ENCODE measurements at places on chromosomes 5 and 9.

DNA sequence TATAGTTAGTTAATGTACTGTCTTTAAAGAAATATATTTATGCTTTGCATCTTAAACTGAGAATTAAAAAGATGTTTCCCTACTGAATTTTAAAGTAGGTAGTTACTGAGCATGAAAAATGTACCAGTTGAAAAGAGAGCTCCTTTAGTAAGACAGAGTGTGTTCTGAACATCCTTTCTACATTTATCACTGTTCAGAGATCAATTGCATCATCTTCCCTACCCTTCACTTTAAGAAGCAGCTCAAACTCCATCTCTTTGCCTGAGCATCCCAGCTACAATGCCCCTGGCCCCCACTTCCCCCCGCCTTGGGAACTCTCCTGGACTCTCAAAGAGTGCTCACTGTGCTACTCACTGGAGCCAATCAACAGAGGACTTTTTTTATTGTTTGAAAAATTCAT is 164.7 kb downstream of the GNAQ start:
- DNase-seq = no peak

- no peak for DNase-seq
Observed at GRCh38 chr5:158958021-158958994, 141.4 kb downstream of the EBF1 start.

DNA sequence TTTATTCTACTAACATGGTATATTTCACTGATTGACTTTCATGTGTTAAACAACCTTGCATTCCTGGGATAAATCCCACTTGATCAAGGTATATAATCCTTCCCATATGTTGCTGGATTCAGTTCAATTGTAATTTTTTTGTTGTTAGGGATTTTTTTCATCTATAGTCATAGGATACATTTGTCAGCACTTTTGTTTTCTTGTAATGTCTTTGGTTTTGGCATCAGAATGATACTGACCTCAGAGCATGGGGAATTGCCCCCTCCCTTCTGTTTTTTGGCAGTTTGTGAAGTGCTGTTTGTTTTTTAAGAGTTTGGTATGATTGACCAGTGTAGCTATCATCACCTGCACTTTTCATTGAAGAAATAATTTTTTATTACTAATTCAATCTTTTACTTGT is 176.8 kb upstream of the RASEF start:
- no peak for DNase-seq

DNA sequence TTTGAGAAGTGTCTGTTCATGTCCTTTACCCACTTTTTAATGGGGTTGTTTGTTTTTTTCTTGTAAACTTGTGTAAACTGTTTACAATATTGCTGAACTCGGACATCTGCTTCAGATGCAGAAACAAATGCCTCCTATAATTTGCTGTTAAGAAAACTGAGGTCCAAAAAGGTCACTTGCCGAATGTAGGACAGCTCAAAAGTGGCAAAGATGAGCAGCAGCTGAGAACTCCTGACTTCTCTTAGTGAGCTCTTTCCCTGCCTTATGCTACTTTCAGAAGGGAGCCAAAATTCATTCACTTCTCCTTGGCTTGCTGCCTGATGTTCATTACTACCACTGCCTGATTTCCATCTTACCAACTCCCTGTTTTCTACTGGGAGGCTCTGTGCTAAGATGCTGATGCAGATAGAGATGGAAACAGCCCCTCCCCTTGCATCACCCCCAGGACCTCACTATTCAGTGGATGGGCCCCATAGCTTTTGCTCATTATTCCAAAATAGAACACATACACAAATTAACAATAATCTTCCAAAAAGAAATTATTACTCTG is 60.1 kb downstream of the SEMA6A start:
- DNase-seq = no peak

GRCh38 chr5:158272409-158272808 is 413.5 kb upstream of the CLINT1 start:
- no peak for DNase-seq

DNA sequence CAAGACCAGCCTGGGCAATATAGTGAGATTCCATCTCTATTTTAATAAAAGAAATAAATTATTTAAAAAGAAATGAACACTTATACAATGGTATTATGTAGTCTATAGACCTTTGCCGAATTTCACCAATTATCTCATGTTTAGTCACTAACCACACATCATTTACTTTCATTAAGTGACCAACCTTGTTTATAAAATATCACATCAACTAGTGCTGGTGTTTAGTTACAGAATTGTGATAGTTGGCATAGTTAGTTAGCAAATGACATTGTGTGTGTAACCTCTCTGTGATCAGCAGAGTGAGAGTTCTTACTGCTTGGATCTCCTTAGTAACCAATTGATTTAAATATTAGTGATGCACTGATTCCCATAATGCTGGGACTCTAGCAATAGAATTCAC is 71.8 kb downstream of the PRR16 start:
- DNase-seq = peak; percentile 58

GRCh38 chr9:112278152-112278551 is 55.3 kb downstream of the PTBP3 start:
- no peak for DNase-seq

DNA sequence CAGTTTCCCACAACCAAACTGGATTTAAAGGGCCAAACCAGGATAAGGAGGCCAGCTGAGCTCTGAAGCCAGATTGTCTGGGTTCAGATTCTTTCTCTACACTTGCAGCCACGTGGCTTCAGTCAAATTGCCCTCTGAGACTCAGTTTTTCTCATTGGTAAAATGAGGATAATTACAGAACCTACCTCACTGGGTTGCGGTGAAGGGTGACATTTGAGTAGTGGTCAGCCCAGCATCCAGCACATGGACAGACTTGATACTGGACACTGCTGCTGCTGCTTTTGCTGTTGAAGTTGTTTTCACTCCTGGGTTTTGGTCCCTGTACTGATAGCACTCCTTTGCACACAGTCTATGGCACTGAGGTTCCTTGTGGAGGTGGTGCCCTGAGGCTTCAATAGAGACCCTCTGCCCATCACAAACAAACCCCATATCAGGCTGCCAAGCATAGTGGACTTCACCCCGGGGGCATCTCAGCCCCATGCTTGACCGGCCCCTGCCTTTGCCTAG is 25.7 kb upstream of the CDKN2AIPNL start:
- peak; percentile 17 for DNase-seq

GRCh38 chr5:151083081-151083676 is 2.3 kb upstream of the TNIP1 start:
- no peak for DNase-seq

DNA sequence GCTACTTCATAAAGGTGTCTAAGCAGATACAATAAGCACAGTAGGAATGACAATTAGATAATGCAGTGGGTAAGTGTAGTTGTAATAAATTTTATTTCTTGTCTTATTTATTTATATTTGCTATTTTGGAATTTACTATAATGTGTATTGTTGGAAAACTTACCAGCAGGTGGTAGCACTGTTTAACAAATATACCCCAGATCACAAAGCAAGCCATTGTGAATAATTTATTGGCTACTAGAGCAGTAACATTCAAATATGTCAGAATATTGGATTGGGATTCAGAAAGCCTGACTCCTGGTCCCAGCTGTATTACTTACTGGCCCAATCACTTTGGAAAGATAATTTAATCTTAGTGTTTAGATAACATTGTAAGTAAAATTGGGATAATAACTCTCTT is 78.0 kb downstream of the ISOC1 start:
- peak; percentile 46 for DNase-seq

DNA sequence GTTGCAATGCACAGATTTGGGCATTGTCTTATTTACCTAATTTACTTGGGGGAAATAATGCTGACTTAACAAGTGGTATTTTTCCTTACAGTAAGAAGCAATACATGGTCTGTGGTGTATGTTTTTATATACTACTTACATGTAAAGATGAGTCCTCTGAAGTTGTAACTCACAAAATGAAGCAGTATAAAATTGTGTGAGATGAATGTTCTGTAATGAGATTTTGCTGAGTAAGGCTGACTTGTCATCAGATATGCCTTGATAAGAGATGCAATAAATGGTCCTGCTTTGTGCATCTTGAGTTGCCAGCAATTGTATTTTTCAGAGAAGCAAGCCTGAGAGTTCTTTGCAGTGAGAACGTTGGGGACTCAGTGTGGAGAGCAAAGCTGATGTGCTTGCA is 92.2 kb upstream of the GNAQ start:
- DNase-seq = no peak

GRCh38 chr5:75668977-75669689 is 48.1 kb downstream of the POC5 start:
- peak; percentile 9 for DNase-seq

- DNase-seq = peak; percentile 67
Observed at GRCh38 chr5:148998174-148998797, 64.6 kb downstream of the SH3TC2 start.

DNA sequence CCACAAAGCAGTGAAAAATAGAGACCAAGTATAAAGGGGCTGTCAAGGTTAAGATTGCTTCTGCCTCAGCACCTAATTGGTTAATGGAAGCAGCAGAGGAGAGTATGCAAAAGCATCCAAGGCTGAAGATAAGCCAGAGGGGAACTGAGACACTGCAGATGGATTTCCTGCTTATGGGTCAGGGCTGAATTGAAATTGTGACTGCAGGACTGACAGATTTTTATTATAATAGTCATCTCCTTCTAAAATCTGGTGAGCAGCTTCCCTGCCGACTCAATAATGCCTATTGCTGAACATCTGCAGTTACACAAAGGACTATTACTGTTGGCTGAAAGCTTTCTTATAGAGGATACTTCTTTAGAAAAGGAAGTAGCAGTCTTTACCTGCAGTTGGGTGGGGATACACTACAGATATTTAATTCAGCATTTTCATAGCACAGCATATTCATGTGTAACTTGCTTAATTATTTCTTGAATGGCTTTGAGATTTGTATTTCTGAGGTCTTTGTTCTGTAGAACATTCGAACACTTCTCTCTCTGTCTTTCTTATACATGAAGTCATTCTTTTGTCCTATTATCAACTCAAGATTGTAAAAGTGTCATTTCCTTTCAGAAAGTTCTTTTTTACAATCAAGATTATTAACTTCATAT is 363.0 kb upstream of the RIOK2 start:
- peak; percentile 63 for DNase-seq

DNA sequence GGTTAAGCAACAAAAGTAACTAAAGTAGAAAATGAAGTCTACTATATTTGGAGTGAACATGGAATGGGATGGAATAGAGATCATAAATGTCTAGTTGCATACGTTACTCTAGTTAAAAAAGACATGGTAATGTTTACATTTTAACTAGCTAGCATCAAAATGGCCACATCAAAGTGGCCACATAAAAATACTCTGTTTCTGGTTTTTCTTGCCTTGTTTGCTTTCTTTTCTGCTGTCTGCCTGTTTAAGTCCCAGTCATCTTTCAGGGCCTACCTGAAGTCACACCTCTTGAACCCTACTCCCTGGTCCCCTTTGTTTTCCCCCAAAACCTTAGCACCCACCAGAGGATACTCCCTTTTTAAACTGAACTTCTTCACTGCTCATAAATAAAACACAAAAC is 6.4 kb upstream of the KIF2A start:
- DNase-seq = no peak

DNA sequence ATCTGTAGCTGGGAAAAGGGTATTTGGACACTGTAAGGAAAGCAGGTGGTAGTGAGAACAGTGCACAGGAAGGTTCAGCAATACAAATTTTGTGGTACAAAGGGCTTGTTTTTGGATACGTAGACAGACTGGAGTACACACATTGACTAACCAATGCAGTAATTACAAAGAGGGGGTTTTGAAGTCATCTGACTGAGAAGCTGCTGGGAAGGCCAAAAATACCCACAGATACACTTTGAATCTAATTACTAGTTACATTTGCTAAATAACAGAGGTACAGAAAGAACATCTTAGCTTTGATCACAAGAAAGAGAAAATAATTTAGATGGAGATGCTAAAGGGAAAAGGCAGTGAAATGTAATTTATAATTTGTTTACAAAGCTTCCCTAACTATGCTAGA is 45.9 kb downstream of the PKD2L2 start:
- no peak for DNase-seq

DNA sequence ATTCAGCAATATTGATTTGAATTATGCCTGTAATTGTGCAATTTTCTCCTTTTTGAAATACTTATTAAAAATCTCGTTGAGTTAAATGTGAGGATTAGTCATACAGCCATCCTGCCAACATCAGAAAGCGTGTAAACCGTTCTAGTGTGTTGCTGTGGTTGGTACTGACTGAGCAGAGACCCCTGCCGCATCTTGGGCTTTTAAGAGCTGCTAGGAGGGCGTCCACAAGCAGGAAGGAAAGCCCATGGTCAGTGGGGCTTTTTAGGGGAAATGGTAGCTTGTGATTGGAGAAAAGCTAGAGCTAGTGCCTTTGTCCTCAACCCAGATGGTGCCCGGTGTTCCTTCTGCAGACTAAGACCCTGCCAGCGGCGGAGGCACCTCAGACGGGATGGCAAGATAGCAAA is 1.3 kb downstream of the SDHA start:
- peak; percentile 29 for DNase-seq

- DNase-seq = no peak
Observed at GRCh38 chr9:130214776-130215340, 42.7 kb downstream of the NCS1 start.

- DNase-seq = no peak
Observed at GRCh38 chr5:112983363-112983762, 6.8 kb downstream of the DCP2 start.

DNA sequence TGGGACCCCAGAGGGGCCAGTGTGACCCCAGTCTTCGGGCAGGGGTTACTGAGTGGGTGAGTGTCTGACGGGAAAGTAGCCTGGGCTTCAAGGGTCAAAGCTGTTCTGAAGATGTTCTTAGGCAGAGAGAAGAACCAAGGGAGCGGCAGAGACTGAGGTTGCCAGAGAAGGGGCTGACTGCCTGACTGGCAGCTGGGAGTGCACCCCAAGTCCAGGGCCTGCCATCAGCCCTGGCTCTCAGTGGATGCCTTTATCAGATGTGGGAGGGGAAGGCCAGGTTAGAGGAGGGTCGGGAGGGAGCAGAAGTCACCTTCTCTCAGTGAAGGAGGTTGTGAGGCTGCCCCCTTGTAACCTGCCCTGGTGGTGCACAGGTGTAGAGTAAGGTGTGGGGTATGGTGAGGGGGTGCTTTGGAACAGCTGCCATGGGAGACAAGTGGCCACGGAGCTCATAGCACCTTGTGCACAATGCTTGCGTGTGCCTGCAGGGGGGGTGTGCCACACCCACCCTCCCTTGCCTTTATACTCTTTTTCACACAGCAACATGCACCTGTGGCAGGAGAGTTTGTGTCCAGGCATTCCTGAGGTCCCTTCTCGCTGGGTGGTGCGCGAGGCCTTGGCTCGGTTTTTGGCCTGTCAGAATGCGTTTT is 18.9 kb downstream of the RALGPS1 start:
- DNase-seq = no peak

DNA sequence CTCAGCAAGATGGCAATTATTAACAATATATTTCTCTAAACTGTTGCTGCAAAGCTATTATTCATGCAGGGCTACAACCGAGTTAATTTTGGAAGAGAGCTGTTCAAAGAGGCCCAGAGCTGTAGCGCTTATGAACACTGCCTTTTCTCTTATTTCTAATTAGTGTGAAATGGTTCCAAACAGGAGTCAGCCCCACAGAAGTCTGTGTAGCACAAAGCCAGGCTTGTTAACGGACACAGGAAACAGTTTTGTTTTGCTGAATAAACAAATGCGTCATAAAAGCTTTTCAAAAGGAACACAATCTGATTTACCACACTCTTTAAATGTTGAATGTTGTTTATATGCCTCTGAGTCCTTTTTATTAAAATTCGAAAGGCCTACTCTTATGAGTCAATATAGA is 396.5 kb downstream of the ANXA1 start:
- no peak for DNase-seq
